ENCODE measurements at places on chromosomes 5 and 9. TPM values are rescaled to one million over a fixed set of nuclear protein-coding genes. Genes with fewer than 3 reads are reported as not detected.

DNA sequence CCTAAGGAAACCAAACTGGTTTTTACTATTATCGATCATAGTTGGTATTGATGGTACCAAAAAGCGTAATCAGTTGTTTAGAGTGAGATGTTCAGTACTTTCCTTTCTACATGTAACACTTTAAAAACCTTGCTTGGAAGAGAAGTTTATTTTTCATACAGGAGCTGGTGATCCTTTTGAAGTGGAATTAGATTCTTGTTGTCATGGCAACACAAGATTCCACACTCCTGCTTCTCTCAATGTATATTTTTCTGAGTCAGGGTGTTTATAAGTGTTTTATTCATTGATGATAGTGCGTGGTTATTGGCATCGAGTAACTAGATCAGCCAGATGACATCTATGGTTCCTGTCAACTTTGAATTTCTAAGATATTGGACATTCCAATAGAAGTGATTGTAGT, 181.1 kb upstream of the CHD1 start:
- H3K27ac ChIP-seq, result no peak overlapping the region
- H3K4me3 ChIP-seq, result no peak overlapping the region
- no peak for DNase-seq
- H3K36me3 ChIP-seq, result no peaks in the 10 kb centered on the region
- H3K4me1 ChIP-seq, result peaks cover 9% of the 10 kb centered on the region
- H3K27me3 ChIP-seq, result no peaks in the 10 kb centered on the region

- H3K36me3 ChIP-seq, result no peaks in the 10 kb centered on the region
- H3K27me3 ChIP-seq, result no peaks in the 10 kb centered on the region
- H3K27ac ChIP-seq, result no peak overlapping the region
- peaks cover 6% of the 10 kb centered on the region for H3K4me1 ChIP-seq
- no peak for DNase-seq
Observed at GRCh38 chr5:112630246-112631009, 107.3 kb upstream of the APC start.

DNA sequence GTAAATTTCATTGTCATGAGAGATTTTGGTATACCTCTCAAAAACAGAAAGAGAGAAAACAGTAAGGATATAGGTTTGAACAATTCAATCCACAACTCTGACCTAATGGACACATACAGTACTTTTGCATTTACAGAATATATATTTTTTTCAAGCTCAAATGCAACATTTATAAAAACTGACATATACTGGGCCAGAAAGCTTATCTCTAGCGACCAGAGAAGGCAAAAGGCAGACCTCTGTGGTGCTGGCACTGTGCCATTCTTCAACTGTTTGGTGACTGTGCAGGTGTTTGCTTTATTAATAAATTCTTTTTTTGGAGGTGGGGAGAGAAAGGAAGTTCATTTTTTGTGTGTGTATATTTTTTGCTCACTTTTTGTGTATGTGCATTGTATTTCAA, 6.0 kb upstream of the PLAC8L1 start:
- H3K27ac ChIP-seq, result no peak overlapping the region
- no peaks in the 10 kb centered on the region for H3K27me3 ChIP-seq
- H3K36me3 ChIP-seq, result peaks cover 4% of the 10 kb centered on the region
- no peak overlapping the region for H3K4me3 ChIP-seq
- no peaks in the 10 kb centered on the region for H3K4me1 ChIP-seq

- no peak overlapping the region for H3K27ac ChIP-seq
- no peaks in the 10 kb centered on the region for H3K36me3 ChIP-seq
- no peaks in the 10 kb centered on the region for H3K27me3 ChIP-seq
Observed at GRCh38 chr5:120550358-120550757, 86.3 kb downstream of the PRR16 start.

- no peak overlapping the region for H3K4me3 ChIP-seq
- H3K36me3 ChIP-seq, result no peaks in the 10 kb centered on the region
- H3K4me1 ChIP-seq, result no peaks in the 10 kb centered on the region
- DNase-seq, result peak; percentile 29
Observed at GRCh38 chr9:135210676-135211523, 123.4 kb downstream of the OLFM1 start.

DNA sequence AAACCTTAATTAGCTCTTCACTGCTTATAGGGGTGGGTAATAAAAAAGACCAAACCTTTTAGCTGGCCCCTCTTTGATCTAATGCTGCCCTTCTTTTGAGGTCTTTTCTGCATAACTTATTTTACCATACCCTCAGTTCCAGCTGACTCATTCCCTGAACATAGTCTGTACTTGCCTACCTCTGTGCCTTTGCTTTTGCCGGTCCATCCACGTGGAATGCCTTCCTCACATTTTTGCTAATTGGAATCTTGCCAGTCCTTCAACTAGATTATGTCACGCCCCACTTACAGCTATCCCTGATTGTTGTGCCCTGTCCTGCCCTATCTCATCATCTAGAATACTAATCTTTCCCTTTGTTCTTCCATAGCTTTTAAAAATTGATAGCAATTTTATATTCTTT, 44.2 kb downstream of the FAF2 start:
- no peak overlapping the region for H3K27ac ChIP-seq
- H3K27me3 ChIP-seq, result no peaks in the 10 kb centered on the region
- no peak for DNase-seq
- peaks cover 4% of the 10 kb centered on the region for H3K4me1 ChIP-seq
- peaks cover 91% of the 10 kb centered on the region for H3K36me3 ChIP-seq

DNA sequence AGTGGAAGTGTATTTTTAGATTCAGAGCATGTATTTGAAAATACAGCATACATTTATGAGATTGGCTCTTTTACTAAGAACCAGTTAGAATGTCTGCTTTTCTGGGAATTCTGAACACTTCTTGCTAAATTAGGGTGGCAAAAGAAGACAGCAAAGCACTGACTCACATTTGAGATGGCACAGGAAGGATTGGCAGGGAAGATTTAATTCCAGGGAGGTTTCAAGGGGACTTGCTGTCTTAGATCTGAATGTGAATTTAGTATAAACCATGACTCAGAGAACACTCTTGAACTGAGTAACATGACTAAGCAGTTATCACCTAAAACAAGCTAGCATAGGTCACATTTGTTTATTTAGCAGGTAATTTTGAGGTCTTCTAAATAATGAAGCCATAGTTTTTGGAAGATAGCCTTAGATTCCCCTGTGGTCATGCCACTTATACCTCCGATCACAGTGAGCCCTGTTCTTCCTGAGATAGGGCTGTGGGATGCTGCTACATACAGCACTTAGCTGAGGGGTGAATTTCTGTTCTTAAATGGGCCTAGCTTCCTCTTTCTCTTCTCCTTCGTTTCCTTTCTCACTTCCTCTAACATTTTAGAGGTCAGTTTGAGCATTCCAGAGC, 173.8 kb downstream of the PCSK1 start:
- H3K4me1 ChIP-seq, result no peaks in the 10 kb centered on the region
- H3K4me3 ChIP-seq, result no peak overlapping the region
- H3K36me3 ChIP-seq, result no peaks in the 10 kb centered on the region
- H3K27me3 ChIP-seq, result no peaks in the 10 kb centered on the region

DNA sequence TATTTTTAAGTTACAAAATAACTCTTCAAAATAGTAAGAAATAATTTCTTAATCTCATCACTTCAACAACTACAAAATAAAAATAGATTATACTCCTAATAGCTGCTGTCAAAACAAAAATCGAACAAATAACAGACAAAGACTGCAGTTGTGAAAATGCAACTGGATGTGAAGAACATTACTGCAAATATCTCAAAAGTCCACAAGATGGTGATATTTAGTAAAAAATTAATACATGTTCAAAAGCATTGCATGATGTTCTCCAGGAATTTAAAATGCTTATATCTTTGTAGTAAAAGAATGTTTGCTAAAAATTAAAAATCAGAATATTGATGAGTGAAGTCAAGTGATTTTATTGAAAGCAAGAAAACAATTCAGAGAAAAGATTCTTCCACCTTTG, 66.2 kb downstream of the MPDZ start:
- H3K4me3 ChIP-seq, result no peak overlapping the region
- no peaks in the 10 kb centered on the region for H3K27me3 ChIP-seq
- no peak overlapping the region for H3K27ac ChIP-seq
- peaks cover 34% of the 10 kb centered on the region for H3K36me3 ChIP-seq

GRCh38 chr5:159510282-159510681, 180.0 kb upstream of the IL12B start:
- H3K36me3 ChIP-seq, result no peaks in the 10 kb centered on the region
- H3K27ac ChIP-seq, result no peak overlapping the region
- no peaks in the 10 kb centered on the region for H3K27me3 ChIP-seq
- no peak overlapping the region for H3K4me3 ChIP-seq

GRCh38 chr5:126139773-126140172, 283.4 kb upstream of the GRAMD2B start:
- H3K36me3 ChIP-seq, result no peaks in the 10 kb centered on the region
- no peak overlapping the region for H3K4me3 ChIP-seq
- no peak overlapping the region for H3K27ac ChIP-seq

DNA sequence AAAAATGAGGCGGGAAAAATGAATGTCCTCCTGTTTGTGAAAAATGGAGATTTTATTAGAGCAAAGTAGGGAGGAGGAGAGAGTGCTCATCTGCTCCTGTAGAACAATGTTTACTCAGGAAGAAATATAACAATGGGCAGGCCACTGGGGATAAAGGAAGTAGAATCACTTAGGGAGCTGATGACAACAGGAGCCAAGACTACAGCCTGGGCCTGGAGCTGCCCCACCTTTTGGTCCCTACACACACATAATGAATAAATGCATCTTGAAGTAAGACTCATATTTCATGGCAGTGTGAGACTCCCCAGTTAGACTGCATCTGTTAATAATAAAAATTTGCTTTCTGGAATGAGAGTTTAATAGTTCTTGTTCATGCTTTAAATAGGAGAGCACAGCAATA, 1939.8 kb downstream of the EFNA5 start:
- no peak overlapping the region for H3K27ac ChIP-seq
- no peak for DNase-seq
- no peak overlapping the region for H3K4me3 ChIP-seq
- no peaks in the 10 kb centered on the region for H3K27me3 ChIP-seq
- H3K4me1 ChIP-seq, result peaks cover 6% of the 10 kb centered on the region
- no peaks in the 10 kb centered on the region for H3K36me3 ChIP-seq

DNA sequence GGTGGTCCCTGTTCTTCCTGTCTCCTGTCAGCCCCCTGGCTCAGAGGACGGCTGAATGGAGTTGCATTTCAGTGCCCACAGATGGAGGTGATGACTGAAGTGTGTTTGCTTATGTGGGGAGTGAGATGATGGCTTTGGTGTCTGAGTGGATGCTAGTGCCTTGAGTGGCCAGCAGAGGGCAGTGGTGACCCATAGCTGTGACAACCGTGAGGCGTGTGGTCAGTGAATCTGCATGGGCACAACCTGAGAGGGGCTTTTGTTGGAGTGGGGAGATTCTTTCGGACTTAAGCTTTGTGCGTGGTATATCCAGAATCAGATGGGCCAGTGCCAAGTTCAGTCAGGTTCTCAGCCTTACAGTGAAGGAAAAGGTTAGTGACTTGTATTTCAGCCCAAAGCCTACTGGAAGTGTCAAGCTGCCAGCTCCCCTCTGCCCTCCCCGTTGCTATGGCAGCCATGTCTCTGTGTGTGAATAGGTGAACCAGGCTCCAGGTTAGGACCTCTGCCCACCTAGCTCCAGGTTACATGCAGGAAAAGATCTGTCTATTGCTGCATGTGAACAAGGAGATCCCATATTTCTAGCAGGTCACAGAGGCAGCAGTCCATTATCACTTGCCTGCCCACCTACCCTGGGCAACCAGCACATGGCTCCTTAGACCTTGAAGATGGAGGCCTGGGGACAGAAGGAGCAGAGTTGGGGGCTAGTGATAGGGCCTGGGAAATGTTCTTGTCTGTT, 14.7 kb upstream of the CXXC5 start:
- H3K4me3 ChIP-seq, result no peak overlapping the region
- DNase-seq, result peak; percentile 85
- no peak overlapping the region for H3K27ac ChIP-seq
- no peaks in the 10 kb centered on the region for H3K36me3 ChIP-seq

DNA sequence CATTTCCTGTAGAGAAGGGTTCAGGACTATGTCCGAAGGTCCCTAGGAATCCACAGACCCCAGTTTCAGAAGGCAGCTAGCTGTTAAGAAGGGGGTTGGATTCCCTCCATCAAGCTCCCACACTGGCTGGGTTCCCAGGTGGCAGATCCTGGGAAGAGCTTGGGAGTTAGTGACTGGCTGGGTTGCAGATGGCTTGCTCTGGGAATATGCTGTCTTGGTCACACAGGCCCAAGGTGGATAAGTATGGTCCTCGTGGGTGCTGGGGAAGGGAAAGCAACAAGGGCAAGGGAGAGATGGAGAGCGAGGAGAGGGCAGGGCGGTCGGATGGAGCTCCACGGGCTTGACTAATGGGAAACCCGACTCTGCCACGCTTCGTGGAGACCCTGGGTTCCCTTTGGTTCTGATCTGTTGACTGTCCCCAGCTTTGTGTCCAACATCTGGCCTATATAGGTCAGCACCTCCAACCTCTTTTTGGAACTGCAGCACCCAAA, 17.4 kb downstream of the SH3PXD2B start:
- DNase-seq, result peak; percentile 63
- H3K4me3 ChIP-seq, result no peak overlapping the region
- H3K27me3 ChIP-seq, result no peaks in the 10 kb centered on the region

GRCh38 chr9:121895818-121896544, 197.1 kb downstream of the TTLL11 start:
- H3K4me1 ChIP-seq, result no peaks in the 10 kb centered on the region
- H3K27me3 ChIP-seq, result no peaks in the 10 kb centered on the region
- H3K36me3 ChIP-seq, result no peaks in the 10 kb centered on the region
- DNase-seq, result peak; percentile 76
- no peak overlapping the region for H3K27ac ChIP-seq
- no peak overlapping the region for H3K4me3 ChIP-seq

GRCh38 chr9:95239071-95239470, 78.4 kb downstream of the FANCC start:
- no peak overlapping the region for H3K4me3 ChIP-seq
- H3K27me3 ChIP-seq, result no peaks in the 10 kb centered on the region
- no peaks in the 10 kb centered on the region for H3K4me1 ChIP-seq
- H3K27ac ChIP-seq, result no peak overlapping the region
- DNase-seq, result no peak

Gene RHOBTB3
- 151 TPM for total RNA-seq

Gene DAB2
- 55.0 TPM for total RNA-seq

Gene DMRT3
- total RNA-seq, result not detected

Gene LURAP1L
- total RNA-seq, result 23.2 TPM
